Karpas-422 (cell line): ENCODE measurements at places on chromosomes 2 and 18. TPM values are rescaled to one million over a fixed set of nuclear protein-coding genes. Genes with fewer than 3 reads are reported as not detected.

BIRC6 gene
- 121 and 182 TPM in 2 replicates for total RNA-seq

GRCh38 chr2:158359846-158360245 is 96.7 kb downstream of the CCDC148 start:
- no peak for DNase-seq

SALL3 gene
- not detected in 2 replicates for total RNA-seq

- no peak for DNase-seq
Observed at GRCh38 chr2:3533836-3534235, 14.5 kb upstream of the ADI1 start.

GRCh38 chr2:86142436-86143257 is 36.6 kb downstream of the PTCD3 start:
- no peak for DNase-seq
